ENCODE measurements at places on chromosomes 12 and 14.
A peak's percentile ranks its signal among the peaks of the same experiment; 100 is the strongest.

DNA sequence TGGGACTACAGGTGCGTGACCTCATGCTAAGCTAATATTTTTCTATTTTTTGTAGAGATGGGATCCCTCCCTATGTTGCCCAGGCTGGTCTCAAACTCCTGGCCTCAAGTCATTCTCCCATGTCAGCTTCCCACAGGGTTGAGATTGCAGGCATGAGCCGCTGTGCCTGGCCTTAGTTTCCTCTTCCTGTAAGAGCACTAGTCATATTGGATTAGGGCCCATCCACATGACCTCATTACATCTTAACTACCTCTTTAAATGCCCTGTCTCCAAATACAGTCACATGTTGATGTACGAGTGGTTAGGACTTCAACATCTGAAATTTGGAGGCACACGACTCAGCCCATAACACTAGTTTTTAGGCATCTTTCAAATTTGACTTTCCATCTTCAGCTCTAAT is 72.2 kb upstream of the RASSF3 start:
- DNase-seq: no peak

GRCh38 chr14:72825486-72825885 is 68.4 kb downstream of the DPF3 start:
- no peak for DNase-seq

- no peak for DNase-seq
Measured at GRCh38 chr12:122346054-122346453, 76.4 kb downstream of the CLIP1 start.

GRCh38 chr12:51980051-51980808 is 26.5 kb upstream of the TAMALIN start:
- peak; percentile 75 for DNase-seq

DNA sequence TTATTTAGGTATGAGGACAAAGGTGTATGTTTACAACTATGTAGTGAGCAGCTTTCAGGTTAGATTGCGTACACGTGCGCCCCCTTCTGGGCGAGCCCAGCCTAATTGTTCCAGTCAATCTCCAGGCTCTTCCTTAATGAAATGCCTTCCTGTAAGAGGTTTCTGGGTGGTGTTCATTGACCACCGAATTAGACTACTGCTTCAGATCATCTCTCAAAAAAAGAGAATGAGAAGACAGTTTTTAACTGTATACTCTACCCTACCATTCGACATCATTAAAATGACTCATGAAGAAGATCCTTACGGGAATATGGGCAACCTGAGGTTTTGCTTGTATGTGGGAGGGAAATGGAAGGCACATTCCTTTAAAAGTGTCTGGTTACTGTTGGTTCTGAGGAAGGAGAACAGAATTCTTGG is 2.1 kb downstream of the LUM start:
- DNase-seq: peak; percentile 64

GRCh38 chr14:21042918-21043317 is 756 bp downstream of the RNASE7 start:
- no peak for DNase-seq

GRCh38 chr14:22084393-22085281 is 411.0 kb upstream of the OR4E1 start:
- peak; percentile 60 for DNase-seq

- no peak for DNase-seq
Measured at GRCh38 chr12:121277374-121277759, 19.1 kb downstream of the CAMKK2 start.

DNA sequence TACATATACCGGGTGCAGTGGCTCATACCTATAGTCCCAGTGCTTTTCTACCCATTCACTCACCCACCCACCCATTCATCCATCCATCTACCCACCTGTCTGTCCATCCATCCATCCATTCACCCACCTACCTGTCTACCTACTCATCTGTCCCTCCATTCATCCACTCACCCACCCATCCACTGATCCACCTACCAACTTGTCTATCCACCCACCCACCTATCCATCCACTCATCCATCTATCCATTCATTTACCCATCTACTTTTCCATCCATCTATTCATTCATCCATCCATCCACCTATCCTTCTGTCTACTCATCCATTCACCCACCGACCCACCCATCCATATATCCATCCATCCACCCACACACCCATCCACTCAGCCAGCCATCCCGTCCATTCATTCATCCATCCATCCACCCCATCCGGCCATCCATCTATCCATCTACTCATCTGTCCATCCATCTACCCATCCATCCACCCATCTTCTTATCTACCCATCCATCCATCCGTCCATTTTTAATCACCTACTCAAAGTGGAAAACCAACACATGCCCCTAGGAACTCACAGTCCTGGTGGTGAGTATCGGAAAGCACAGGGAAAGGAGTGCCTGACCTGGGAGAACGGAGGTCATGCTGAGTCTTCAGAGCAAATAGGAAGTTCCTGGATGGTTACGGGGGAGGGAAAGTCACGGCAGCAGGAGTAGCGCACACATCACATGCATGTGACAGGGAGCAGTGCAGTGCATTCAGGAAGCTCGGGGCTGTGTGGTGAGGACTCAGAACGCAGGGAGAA is 20.0 kb downstream of the DDX51 start:
- peak; percentile 39 for DNase-seq

DNA sequence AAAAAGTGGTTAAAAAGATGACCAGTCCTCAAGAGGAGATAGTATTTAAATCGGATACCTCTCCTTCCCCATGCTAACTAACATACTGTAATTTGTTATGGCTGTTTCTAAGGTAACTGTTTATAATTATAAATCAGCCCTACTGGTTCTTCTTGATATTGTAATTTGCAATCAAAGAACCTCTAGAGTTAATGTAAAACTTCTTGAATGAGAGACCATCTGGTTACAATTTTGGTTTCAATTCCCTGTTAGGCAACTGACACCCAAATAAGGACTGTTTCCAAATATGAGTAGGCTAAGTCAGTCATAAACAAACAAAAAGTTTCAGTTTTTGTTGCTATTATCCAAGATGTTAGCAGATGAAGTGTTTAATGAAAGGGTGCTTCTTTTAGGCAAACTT is 120.2 kb upstream of the DNM1L start:
- no peak for DNase-seq

- DNase-seq: no peak
Measured at GRCh38 chr12:42282294-42282693, 43.6 kb downstream of the ZCRB1 start.

DNA sequence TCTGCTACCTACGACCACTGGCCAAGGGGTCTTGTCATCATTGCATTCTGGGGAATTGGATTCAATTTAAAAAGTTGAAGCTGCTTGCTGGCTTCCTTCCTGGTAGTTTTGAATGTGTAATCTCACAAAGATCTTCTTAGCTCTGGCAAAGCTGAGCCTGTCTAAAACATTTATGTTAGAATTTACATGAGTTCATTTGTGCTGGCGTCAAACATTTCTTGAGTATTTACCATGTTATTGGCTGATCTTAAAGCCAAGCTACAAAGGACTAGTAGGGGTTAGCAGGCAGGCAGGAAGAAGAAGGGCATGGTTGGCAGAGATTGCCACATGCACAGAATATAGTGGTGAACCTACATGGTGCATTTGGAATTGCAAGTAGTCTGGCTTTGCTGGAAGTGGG is 444.8 kb downstream of the DIO2 start:
- no peak for DNase-seq

- DNase-seq: no peak
Measured at GRCh38 chr12:106089935-106090334, 48.8 kb downstream of the NUAK1 start.

DNA sequence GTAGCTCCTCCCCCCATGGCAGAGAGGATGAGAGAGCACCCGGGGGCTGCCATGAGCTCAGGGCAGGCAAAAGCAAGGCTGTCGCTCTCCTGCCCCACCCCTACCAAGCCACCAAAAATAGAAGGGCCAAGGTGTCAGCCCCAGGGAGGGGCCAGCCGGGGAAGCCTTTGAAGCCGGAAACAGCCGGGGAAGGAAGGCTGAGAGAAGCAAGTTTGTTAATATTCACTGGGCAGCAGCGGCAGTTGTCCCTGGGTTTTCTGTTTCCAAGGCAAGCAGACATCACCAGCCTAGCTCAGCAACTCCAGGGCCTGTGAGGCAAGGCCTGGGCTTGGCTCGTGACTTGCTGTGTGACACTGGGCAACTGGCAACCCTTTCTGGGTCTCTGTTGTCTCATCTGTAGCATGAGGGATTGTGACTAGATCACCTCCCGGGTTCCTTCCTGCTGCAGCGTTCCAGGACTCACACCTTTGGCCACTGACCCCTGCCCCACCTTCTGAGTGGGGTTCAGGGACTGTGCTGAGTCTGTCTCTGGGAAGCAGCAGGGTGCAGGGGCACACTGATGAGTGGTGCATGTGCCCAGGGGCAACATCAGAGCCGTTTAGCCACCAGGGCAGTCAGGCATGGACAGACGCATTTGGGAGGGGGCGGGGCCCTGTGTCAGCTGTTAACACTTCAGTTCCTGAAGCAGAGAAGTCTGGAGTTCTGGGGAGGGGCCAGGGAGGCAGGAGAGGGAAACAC is 24.3 kb downstream of the SYNDIG1L start:
- DNase-seq: no peak

GRCh38 chr14:102859911-102860310 is 62.6 kb upstream of the AMN start:
- no peak for DNase-seq

GRCh38 chr12:42039176-42039575 is 105.5 kb downstream of the GXYLT1 start:
- DNase-seq: no peak

GRCh38 chr14:33464254-33464962 is 486.5 kb downstream of the EGLN3 start:
- no peak for DNase-seq

DNA sequence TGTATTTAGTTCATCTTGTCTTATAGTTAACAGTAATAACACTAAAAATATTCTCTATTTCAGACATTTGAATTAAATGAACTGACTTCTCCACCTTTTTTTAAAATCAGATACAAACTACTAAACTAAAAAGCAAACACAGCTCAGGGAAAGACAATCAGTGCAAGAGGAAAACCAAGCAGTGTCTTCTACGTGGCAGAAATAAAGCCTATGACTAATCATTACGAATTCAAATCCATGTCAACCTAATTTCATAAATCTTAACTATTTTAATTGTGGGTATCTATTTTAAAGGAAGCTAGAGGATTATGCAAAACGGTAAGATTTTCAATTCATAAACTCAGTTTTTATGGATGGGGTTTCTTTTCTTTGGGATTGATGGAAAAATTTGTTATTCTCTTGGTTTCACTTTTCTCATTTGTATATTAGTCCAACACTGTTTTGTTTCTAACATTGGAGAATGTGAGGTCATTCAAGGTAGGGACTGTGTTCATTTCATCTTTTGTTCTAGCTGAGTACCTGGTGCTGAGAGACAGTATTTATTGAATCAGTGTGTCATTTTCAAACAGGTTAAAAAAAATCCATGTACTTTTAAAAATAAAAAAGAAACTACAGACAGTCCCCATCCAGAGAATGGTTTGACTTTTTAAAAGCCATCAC is 12.8 kb upstream of the PALS1 start:
- no peak for DNase-seq

GRCh38 chr12:112741106-112741505 is 50.4 kb upstream of the RPH3A start:
- DNase-seq: no peak

GRCh38 chr14:95475540-95476240 is 40.8 kb downstream of the SYNE3 start:
- no peak for DNase-seq

- no peak for DNase-seq
Measured at GRCh38 chr14:69548566-69548965, 26.1 kb downstream of the CCDC177 start.

- DNase-seq: peak; percentile 48
Measured at GRCh38 chr14:75418850-75419768, 8.7 kb upstream of the JDP2 start.

Data from Kasumi-1 (cell line).